ENCODE measurements at places on chromosomes 3 and 15.

GRCh38 chr3:146899171-146899570 is 294.0 kb upstream of the PLSCR5 start:
- no peak for DNase-seq

DNA sequence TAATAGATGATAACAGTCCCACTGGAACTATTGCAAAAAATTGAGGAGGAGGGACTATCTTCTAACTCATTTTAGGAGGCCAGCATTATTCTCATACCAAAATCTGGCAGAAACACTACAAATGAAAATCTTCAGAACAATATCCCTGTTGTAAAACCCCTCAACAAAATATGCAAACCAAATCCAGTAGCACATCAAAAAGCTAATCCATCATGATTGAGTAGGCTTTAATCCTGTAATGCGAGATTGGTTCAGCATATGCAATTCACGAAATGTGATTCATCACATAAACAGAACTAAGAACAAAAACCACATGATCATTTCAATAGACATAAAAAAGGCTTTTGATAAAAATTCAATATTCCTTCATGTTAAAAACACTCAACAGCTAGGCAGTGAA is 23.9 kb upstream of the PLSCR2 start:
- DNase-seq = no peak

DNA sequence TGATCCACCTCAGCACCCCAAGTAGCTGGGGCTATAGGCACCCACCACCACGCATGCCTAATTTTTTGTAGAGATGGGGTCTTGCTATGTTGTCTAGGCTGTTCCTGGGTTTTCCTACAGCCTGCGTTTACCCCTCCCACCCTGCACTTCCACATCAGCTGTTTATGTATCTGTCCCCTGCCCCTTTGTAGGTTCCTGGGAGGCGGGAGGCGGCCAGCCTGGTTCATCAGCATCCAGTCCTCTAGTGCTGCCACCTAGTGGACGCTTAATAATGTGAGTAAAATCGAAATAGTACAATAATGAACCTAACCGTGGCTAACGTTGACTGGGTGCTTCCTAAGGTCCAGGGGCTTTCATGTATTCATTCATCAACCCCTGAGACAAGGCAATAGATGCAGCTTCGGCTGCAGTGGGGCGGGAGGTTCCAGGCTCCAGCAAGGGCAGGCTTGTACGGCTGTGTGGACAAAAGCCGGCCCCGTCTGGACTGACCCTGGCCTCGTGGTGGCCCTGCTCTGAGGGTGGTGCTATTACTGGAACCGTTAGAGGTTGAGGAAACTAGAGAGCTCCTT is 1.2 kb upstream of the LCTL start:
- no peak for DNase-seq

DNA sequence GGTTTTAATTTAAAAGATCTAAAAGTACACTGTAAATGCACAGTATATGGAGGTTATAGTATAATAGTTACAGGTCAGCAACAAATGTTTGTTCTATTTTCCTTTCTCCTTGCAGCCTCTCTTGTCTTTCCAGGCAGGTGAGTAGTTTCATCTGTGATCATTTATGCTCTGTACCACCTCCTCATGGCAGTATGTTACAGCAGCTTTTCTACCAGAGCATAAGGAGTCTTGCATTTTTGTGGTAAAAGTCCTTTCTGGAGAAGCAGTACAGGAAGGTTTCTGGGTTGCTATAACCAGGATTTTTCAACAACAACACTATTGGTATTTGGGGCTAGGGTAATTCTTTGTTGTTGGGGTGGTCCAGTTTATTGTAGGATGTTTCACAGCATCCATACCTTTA is 59.5 kb downstream of the ZNF609 start:
- no peak for DNase-seq

Measured in esophagus squamous epithelium (tissue), 5 donors.